MG63 (cell line): ENCODE measurements at places on chromosomes 6 and 20.
A peak's percentile ranks its signal among the peaks of the same experiment; 100 is the strongest.

DNA sequence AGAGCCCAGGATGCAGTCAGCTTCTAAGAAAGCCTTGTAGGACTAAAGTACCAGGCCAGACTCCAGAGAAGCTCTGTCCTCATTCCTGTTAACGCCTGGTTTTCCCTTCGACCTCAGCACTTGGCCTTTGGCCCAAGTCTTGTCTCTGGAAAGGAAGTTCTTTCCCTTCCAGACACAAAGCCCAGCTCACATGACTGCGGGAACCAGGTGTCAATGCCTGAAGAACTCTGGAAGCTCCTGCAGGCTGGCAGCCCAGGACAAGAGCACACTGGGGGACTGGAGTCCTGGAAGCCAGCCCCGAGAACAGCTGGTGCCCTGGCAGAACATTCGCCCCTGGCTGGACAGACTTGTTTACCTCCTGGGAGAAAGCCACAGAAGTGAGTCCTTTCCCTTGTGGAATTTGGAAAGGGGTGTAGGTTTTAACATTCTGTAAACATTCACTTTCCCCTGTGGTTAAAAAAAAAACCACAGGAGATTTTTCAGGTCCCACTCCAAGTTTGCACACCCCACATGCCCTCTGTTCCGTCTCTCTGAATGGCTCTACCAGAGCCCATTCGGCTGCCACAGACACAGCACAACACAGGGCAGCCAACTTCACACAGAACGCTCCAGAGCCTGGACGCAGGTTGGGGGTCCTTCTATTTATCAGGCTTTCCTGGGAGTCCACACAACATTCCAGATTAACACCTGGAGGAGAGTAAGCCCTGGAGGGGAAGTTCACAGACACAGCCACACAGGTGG, 18.1 kb downstream of the ACSS1 start:
- peak; percentile 94 for DNase-seq

DNA sequence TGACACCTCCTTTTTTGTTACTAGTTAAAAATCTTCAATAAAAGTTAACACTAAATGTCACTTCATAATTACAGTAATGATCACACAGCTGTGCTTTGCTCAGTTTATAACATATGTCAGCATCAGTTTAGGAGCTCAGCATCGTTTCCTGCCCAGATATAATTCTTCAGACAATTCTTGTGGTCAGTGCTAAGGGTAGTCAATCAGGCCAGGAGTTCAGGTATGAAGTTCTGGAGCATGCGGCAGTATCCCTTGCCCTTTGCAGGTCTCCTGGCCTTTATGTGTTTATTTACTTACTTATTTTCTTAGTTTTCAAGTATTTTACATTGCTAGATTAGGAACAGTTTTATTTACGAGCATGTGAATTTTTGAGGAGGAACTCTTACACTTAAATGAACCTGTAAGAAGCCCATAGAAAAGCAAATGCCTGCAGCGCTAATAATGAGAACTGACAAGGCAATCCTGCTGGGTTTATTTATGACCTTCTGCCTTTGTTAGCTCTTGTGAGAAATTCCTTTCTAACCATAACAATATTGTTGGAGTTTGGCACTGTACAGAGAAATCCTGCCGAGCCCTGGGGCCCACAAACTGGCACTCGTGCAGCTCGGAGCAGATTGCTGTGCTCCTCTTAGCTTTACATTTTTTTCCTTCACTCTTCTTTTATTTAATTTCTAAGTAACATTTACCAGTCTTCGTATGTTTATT, 252.8 kb downstream of the TMEM242 start:
- DNase-seq, result no peak

- DNase-seq, result peak; percentile 88
These were observed 115.6 kb upstream of the CDYL start for GRCh38 chr6:4660377-4661321.

GRCh38 chr6:3882866-3883265, 33.7 kb downstream of the FAM50B start:
- no peak for DNase-seq

DNA sequence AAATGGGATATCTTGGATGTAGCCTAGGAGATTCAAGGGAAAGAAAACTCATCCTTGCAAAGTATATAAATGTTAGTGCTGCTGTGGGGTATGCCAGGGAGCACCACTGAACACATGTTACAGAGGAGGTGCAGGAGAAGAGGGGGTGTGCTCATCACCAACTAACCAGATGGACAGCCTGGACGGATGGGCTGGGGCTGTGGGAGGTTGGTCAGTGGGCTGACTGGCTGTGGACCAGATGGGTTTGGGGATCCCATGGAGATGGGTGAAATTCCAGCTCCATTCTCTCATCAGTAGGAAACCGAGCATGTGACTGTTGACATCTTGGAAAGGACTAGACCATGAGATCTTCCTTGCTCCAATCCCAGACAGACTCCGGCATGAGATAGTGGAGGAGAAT, 201.0 kb downstream of the LRFN2 start:
- no peak for DNase-seq

DNA sequence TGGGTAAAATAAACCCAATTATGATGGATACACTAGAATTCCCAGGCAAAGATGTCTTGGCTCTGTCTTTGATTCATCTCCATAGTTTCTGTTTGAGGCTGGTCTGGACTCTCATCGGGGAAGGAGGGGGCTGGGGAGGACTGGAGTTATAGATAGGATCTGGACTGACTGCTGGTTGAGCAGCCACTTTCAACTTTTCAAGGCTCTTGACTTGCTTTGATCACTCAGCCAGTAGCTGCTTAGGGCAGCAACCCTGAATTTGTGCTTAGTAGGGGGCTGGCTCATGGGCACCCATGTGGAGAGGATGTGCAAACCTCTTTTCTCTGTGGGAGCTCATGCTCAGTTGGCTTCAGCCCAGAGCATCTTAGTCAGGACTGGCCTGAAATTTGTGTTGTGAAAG, 114.0 kb upstream of the NEDD9 start:
- peak; percentile 10 for DNase-seq

- DNase-seq, result no peak
These were observed 147.9 kb downstream of the UNC5CL start for GRCh38 chr6:40891131-40891530.

GRCh38 chr6:158560836-158561320, 987 bp downstream of the TMEM181 start:
- peak; percentile 24 for DNase-seq

- DNase-seq, result peak; percentile 62
These were observed 11.0 kb downstream of the SMPDL3A start for GRCh38 chr6:122799916-122800686.

- peak; percentile 46 for DNase-seq
These were observed 551 bp upstream of the ATP5F1E start for GRCh38 chr20:59032713-59033059.

DNA sequence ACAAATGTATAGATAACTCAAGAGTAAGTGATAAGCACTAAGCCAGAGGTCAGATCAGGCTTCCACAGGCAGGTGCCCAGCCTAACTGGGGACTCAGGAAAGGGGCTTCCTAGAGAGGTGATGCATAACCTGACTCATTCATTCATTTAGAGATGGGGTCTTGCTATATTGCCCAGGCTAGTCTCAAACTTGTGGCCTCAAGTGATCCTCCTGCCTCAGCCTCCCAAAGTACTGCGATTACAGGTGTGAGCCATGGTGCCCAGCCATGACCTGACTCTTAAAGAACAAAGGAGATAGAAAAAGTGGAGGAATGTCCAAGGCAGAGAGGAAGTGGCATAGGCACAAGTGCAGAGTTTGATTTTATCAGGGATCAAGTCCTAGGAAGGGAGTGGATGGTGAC, 41.9 kb downstream of the GJA10 start:
- DNase-seq, result no peak

GRCh38 chr6:161292145-161292544, 18.3 kb upstream of the AGPAT4 start:
- DNase-seq, result no peak

- peak; percentile 39 for DNase-seq
These were observed at the start of gene TAB2 for GRCh38 chr6:149317644-149318571. Gene TAB2 (plus strand): TSS chr6:149317712. CDS start chr6:149369998, 52,286 bp downstream.

DNA sequence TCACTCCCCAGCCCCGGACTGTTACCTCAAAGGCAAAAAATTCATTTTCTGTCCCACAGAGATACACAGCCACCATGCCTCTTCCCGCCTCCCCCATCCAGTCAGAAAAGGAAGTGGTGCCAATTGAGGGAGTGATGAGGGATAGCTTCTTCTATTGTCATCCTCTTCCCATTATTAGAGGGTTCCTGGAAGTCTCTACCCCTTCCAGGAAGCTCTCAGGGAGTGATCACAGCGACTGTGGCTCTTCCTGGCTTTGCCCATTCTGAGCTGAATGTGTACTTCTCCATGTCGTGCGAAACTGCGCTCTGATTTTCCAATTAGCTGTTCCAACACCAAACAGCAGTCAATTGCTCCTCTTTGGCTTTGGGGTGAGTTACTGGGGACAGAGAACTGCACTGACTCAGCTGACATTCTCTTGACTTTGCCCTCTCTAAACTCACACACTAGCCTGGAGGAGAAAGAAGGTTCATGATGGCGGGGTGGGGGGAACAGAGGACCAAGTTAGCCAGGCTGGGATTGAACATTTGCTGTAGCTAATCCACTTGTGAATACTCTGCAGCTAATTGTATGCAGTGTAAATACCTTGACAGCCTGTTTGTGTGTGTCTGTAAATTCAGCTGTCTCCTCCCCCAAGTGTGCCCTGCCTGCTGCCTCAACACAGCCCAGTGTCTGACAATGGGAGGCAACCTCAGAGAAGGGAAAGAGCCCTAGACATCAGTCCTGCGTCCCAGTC, 2.4 kb upstream of the MDGA1 start:
- DNase-seq, result no peak

GRCh38 chr6:112153926-112154607, 66.7 kb downstream of the FAM229B start:
- DNase-seq, result no peak

DNA sequence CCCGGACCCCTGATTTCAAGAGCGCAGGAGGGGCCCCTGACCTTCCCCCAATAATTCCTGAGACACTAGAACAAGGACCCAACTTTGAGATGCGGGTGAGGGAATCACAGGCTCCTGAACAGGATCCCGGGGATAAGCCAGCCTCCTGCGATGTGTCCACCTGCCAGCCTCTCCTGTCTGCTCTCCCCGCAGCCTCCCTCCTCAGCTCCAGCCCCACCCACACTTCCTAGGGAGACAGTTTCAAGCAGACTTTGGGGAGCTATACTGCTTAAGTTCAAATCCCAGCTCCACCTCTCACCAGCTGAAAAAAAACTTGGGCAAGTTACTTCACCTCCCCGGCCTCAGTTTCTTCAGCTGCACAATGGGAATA, 50.8 kb downstream of the GRM4 start:
- no peak for DNase-seq

- DNase-seq, result no peak
These were observed 90.1 kb upstream of the SLC22A16 start for GRCh38 chr6:110566346-110567125.

DNA sequence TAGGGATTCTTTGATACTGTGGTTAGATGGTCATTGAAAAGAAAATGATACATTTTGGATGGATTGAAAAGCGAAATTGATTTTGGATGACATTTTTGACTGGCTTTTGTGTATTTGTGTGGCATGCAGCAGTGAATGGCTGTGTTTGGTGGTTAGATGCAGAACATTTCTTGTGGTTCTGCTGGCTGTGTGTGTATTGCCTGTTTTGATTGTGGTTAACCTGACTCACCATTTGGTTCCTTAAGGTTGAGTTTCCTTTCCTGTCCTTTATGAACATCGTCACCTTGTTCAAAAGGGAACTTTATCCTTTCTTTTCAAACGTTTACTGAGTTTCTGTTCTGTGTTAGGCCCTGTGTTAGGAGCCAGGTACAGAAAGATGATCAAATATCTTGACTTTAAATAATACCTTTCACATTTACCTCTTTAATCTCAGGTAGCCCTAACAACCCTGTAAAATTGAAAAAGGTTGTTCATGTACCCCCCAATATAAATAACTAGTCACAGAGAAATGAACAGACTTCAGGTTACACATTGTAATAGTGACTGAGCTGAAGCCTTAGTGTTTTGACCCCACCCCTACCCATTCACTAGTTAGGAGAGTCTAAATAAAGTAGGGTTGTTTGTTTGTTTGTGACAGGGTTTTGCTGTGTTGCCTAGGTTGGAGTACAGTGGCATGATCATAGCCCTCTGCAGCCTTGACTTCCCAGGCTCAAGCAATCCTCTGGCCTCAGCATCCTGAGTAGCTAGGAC, 23.8 kb downstream of the ANKS1A start:
- no peak for DNase-seq

DNA sequence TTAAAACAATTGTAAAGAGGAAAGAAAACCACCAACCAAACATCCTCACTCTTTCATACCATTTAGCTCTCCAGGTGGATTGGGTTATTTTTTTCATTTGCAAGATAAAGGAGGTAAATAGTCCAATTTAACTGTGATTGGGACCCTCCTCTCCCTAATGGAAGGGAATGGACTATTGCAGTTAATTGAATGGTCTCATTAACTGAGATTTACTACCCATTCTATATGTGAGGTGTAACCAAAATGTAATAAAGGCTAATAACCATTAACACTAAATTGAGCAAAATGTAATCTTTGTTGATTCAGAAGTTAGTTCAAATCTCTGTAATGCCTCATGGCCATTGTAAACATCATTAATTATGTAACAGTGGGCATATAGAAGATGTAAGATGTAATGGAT, 105.0 kb downstream of the KLHL32 start:
- no peak for DNase-seq
